ENCODE measurements at places on chromosomes 7 and 10.

- no peak for DNase-seq
These were observed 48.9 kb upstream of the PFKFB3 start for GRCh38 chr10:6153845-6154244.

DNA sequence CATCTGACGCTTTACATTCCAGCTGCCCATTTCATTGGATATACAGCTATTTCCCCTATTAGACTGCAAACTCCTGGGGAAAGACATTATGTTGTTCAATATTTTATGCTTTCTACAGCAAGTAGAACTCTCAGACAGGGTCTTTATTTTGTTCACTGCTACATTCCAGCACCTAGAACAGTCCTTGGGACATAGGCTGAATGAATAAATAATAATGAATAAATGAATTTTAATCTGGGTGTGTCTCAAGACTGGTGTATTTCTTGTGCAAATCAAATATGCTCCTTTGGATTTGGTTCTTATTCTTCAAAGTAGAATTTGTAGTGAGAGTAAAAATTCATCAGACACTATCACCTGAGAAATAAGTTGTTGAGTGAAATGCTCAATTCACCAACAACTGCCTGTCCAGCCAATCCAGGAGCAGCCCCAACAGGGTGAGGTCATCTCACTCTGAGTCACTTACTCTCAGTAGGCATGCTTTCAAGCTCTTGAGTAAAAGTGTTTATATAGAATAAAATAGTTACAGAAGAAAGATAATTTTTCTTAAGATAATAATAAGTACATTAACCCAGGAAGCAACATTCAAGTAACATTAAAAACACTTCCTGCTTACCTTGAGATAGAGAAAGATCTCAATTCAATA is 287.5 kb upstream of the NPVF start:
- DNase-seq, result no peak

DNA sequence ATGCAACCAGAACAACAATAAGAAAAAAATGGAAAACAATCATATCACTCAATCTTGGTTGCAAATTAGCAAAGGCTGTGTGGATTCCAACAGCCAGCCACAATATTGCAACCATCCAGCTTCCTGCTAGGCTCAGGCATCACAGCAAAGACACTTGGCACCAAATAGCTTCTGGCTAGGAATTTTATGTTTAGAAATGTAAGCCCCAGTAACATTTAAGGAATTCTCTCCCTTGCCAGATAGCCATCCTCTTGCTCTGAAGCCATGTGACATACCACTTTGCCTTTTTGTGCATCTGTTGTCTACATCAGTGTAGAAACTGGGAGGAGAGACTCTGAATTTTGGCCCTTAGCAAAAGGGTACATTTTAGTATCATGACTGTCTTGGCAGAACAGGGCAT is 22.2 kb downstream of the MKX start:
- DNase-seq, result no peak

GRCh38 chr10:3766046-3766756 is 18.8 kb downstream of the KLF6 start:
- no peak for DNase-seq

GRCh38 chr7:124155432-124156022 is 122.7 kb upstream of the TMEM229A start:
- DNase-seq, result peak; percentile 15

GRCh38 chr7:7565018-7565680 is 1.5 kb upstream of the MIOS start:
- no peak for DNase-seq

DNA sequence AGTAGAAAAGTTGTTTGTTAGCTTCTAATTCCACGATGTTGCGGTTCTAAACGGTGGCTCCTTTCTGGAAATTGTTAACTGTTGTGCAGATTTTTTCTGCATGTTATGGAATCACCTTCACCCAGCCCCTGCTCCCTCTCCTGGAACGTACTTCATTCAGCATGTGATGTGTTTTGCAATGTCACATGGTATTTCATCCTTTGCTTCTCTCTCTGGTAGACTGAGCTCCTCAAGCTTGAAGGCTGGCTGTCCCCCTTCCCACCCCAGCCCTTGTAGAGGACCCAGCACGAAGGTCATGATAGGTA is 4.4 kb downstream of the PPP2R2D start:
- no peak for DNase-seq

- DNase-seq, result no peak
These were observed 126.2 kb downstream of the CCNY start for GRCh38 chr10:35462491-35462934.

GRCh38 chr7:21912931-21913780 is 32.5 kb downstream of the CDCA7L start:
- no peak for DNase-seq

DNA sequence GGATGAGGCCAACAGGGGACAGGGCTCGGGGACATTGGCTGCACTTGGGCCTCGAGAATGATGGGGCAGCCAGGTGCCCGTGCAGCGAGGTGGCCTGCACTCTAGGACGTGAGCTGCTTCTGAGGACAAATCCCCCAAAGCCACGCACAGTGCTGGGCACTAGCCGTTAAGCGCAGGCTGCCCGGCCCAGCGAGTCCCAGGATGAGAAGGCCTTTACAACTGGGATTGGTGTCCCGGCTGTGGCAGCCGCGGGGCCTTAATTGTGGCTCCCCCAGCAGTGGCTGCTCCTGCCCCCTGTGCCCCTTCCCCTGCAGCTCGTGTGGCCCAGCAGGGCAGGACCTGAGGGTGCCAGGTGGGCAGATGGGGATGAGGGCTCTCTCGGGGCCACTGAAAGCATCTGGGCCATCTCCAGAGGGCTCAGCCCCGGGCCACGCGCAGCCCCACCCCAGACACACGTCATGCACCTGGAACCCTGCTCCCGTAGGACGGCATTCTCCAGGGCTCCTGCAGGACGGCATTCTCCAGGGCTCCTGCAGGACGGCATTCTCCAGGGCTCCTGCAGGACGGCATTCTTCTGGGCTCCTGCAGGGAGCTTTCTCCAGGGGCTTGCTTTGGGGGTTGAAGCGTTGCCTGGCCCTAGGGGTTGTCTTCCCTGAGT is 6.6 kb downstream of the PWWP2B start:
- DNase-seq, result no peak

GRCh38 chr7:101973130-101973529 is 155.7 kb downstream of the CUX1 start:
- DNase-seq, result no peak

DNA sequence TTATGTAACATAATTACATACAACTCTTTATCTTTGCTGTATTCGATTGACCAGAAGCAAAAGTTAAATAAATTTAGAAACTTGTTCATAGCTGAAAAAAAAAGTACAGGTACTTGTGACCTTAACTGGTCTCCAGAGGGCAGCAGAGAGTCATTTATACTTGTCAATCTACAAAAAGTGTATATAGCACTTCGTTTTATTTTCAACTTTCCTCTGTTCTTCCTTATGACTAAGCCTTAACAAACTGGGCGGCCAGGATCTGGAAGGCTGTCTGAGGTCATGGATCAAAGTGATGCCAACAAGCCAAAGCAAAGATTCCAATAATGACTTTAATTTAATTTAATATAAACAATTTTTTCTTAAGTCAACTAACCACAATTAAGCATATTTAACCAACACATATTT is 29.8 kb downstream of the C10orf67 start:
- DNase-seq, result peak; percentile 1

DNA sequence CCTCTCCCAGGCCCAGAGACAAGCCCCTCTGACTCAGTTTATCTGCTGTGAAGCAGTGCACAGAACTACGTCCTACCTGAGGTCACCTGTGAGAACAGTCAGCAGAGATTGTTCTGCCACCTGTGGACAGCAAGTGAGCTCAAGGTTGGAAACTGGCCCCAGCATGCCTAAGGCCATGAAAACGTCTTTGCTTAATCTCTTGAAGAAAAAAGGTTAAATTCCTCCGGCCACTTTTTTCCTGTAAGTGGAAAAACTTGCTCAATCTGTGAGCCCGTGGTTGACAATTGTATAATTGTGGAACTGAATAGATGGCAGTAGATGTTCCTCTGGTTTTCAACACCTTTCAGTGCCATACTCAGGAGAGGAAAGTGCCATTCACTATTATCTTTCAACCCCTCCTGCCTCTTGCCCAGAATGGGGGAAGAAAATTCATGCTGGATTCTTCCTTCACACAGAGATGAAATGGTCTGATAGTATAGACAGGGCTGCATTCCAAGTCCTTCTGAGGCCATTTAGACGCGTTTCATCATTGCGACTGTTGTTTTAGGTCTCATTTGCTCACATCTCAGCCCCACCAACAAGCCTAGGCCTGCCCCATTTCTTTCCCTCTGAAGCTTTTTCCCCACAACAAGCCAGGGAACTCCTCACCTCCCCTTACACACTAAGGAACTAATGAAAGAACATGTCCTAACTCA is 292.9 kb downstream of the FZD1 start:
- no peak for DNase-seq

DNA sequence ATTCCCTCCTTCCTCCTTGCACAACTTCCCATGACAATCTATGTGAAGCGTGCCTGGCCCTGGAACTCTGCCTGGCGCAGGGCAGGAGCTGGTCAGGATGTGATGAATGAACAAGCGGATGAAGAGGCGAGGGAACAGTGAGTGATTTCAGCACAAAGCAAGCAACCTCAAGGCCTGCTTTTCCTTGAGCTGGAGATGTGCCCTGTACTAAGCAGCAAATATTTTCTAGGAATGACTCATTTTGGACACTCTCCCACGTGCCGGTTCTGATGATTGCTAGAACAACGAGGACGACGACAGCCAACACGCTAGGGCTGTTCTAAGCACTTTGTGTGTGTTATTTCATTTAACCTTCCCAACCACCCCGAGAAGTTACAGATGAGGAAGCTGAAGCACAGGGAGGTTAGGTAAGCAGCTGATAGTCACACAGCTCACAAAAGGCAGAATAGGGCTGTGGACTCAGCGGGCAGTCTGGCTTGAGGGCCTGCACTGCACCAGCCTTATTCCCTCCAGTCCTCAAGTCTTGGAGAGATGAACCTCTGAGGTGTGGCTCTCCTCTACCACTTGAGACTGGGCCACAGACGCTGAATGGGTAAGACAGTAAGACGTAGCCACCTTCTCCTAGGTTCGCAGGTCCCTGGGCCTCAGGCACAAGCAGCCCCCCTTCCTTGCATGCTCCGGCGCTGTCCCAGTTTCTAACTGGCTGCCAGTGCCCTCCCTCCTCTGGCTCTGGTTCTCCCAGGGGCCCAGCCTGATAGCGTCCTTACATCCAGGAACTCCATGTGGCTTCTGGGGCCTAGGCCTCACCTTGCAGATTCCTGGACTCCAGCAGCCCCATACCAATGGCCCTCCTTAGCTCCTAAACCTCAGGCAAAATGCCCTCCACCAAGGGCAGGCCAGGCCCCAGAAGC is 59.0 kb downstream of the YKT6 start:
- no peak for DNase-seq

DNA sequence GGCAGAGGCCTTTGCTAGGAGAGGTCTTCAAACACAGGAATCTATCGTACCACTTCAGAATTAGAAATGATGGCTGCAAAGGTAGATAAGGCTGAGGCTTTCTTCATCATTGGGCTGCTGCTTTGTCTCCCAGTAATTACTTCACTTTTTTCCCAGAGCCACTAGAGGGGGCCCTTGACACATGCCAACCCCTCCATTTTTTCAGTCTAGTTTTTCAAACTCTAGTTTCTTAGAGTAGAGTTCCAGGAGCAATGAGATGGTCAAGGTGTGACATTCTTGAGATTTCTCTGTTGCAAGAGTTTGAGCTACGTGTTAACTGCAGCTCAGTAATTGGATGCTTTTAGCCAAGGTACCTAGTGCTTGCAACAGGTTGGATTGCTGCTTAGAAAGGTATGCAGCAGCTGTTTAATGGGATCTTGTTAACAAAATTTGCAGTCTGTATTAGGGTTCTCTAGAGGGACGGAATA is 33.8 kb upstream of the RBM20 start:
- no peak for DNase-seq

- no peak for DNase-seq
These were observed 97.9 kb downstream of the ANKIB1 start for GRCh38 chr7:92343714-92344113.

- DNase-seq, result no peak
These were observed 121.8 kb downstream of the UBE2H start for GRCh38 chr7:129830949-129831348.
